ENCODE measurements at places on chromosomes 12 and 14.
A peak's percentile ranks its signal among the peaks of the same experiment; 100 is the strongest.

GRCh38 chr12:84648425-84648824 lies 264.2 kb downstream of the SLC6A15 start:
- DNase-seq = no peak

GRCh38 chr12:113200021-113200797 lies 14.7 kb downstream of the RITA1 start:
- no peak for DNase-seq

DNA sequence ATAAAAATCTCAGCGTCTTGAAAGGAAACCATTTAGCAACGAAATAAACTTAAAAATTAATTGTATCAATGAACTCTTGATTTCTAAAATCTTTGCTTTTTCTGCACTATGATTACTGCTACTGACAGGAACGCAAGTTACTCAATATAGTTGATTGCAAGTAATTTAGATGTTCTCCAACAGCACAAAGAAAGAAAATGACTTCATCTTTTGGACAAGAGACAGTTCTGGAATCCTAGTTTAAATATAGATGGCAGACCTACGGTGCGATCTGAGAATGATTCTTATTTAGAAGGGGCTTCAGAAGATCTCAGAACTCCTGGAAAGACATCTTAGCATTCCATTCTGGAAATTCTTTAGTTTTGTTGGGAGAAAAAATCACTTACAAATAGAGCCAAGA lies 1.4 kb upstream of the SUDS3 start:
- DNase-seq = no peak

DNA sequence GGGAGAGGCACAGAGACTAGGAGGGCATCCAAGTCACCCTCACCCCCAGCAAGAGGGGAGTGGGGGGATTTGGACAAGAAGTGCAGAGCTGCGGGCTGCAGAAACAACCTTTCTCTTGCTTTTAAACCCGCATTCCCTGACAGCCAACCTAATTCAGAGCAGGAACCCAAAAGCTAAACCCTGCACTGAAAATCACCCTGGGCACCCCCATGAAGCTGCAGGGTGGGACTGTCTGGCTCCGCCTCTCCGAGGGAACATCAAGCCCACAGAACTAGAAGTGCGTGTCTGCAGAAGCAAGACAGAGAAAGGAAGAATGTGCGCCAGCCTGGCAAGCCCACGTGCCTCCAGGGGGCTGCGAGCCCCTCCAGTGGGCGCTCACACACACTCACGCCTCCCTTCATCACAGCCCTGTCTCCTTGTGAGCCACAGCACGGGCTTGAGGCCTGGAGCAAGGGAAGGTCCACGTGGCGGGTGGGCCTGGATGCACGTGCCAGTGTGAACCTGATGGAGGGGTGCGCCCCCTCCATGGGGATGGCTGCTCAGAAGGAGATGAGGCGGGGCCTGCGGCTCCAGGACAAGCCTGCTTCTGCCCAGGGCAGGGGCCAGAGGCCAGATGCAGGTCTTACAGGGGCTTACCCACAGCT lies 27.8 kb upstream of the PNMA1 start:
- no peak for DNase-seq

- no peak for DNase-seq
Observed at GRCh38 chr12:94336211-94336925, 123.3 kb downstream of the CEP83 start.

DNA sequence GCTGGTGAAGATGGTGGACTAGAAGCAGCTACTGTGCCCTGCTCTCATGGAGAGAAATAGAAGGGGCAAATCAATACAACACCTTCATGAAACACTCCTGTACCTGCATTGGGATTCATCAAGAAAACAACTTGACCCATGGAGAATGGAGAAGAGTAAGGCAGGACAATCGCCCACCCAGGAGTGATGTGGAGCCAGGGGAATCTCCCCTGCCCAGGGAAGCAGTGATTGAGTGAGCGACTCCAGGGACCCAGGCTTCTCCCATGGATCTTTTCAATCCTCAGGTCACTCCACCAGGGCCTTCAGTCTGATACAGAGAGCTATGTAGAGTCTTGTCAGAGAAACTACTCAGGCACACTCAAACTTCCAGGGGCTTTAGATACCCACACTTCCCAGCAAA lies 161.9 kb upstream of the DYRK2 start:
- DNase-seq = no peak

DNA sequence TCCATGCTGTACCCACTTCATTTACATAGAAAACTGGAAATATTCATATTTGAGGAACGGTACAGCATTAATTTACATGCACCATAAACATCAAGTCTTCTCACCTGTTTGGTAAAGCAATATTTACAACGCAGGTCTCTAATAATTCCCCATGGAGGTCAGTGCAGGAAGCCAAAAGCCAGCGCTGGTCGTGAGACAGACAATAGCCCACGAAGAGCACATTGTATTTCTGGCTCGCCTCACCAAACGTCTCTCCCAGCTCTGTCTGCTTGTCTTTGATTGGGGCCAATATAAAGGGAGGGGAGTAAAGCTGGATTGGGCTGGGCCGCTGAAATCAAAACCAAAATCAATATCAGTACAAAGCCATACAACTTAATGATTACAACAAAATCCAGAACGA lies 302.1 kb downstream of the MED13L start:
- no peak for DNase-seq

- DNase-seq = no peak
Observed at GRCh38 chr12:67069451-67070306, 199.5 kb upstream of the CAND1 start.

DNA sequence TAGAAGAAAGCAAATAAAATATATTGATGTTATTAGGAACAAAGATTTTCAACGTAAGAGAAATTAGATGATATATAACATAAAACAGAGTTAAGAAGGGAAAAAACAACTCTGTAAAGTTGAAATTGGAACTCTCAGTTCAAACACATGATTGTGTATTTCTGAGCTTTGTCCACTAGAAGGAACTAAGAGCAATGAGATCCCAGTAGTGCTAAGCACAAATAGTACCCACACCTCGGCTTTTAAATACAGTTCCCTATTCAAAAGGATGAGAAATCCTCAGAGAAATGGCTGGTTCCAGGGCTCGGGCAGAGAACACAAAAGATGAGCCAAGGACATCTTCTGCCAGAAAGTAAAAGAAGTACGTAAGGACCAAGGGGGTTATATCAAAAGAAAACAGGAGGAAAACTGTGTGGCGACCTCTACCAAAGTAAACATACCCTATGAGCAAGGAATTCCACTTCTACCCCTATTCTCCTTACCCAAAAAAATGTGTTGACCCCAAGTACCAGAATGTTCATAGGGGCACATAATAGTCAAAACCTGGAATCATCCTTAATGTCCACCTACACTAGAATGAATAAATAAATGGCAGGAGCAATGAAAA lies 96.6 kb downstream of the SPTSSA start:
- DNase-seq = no peak

GRCh38 chr12:18101043-18101442 lies 11.1 kb upstream of the RERGL start:
- DNase-seq = no peak

DNA sequence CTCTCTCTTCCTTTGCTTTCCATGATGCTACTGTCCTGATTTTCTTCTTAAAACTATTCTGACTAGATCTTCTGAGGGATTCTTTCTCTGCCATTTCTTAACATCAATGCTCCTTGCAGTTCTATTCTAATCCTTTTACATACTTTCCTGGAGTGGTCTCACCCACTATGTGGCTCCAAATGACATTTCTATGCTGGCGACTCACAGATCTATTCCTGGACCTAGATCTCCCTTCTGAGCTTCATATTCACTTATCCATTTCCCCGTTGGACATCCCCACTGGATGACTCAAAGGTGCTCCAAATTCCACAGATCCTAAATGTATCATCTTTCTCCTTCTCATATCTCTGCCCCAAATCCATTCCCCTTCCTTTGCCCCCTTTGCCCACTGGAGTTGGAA lies 4.1 kb downstream of the TEP1 start:
- DNase-seq = no peak

- no peak for DNase-seq
Observed at GRCh38 chr12:89650239-89650638, 58.4 kb downstream of the ATP2B1 start.

DNA sequence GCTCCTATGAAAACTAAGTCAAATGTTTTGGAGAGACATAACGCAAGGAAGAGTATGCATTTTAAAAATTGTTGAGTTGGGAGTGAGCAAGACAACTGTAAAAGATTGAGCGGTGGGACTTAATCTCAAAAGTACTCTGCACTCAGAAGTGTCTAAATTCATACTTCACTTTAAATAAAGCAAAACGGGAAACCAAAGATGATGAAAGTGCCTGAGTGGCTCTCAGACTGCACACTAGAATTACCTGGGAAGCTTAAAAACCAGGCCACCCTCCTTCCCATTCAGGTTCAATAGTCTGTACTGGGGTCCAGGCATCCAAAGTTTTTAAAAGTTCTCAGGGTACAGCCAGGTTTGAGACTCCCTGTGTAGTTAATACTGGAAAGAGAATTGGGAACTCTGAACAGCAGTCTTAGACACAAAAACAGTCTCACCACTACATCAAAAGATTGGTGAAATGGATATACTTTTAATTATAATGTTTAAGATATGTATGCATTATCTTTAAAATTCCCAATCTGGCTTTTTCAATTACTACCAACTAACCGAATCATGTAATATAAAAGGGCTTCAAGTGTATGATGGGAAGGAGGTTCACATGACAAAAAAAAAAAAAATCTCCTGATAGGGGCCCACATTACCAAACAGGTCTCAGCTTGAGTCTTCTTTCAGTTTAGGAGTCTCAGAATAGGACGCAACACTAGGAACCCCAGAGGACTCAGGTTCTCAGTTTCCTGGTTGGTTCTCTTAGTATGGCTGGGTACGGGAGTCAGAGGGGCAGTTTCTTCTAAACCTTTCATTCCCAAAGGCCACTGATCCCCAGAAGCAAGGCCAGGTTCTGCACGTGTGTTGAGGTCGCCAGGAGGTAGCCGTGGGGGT lies 1.0 kb downstream of the HOMEZ start:
- DNase-seq = no peak

GRCh38 chr12:45205165-45205825 lies 10.6 kb upstream of the ANO6 start:
- no peak for DNase-seq

GRCh38 chr12:17079251-17079909 lies 473.4 kb upstream of the LMO3 start:
- DNase-seq = peak; percentile 30

- DNase-seq = no peak
Observed at GRCh38 chr12:100484183-100484886, 10.7 kb downstream of the NR1H4 start.

- no peak for DNase-seq
Observed at GRCh38 chr12:6854036-6854435, 2.1 kb downstream of the USP5 start.

- no peak for DNase-seq
Observed at GRCh38 chr12:105198961-105199360, 37.0 kb downstream of the APPL2 start.

GRCh38 chr12:104790296-104791125 lies 167.6 kb downstream of the SLC41A2 start:
- DNase-seq = no peak

DNA sequence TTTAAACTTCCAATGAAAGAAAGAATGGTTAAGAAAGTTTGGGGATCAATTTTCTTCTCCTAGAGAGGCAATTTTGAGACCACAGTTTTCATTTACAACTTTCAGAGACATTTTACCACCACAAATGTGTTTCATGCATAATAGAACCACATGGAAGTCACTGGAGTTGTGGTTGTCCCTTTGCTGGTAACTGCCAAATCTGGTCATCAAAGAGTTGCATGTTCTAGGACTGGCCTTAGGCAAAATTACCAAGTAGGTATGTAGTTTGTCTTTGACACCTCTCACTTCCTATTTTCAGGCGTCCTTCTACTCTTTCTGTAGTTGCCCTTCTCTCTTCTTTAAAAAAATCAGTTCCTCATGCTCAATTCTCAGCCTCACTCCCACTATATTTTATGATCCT lies 54.3 kb upstream of the TMX1 start:
- no peak for DNase-seq

GRCh38 chr12:88665071-88665470 lies 84.8 kb upstream of the KITLG start:
- DNase-seq = no peak

DNA sequence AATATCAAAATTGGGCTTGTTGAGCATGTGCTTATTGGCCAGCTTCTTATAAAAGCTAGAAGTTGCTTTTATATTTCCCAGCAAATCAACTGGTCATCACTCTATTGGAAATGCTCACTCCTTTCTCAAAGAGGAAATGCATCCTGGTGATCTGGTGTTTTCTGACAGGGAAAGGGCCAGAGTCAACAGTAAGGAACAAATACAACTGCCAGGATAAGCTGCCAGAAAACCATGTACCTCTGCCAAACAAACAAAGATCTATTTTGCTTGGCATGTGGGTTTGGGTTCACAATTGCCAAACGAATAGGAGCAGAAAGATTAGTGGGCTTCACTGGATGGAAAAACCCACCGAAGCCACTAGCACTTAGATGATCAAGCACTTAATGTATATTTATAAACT lies 126.9 kb upstream of the PDZRN4 start:
- no peak for DNase-seq

DNA sequence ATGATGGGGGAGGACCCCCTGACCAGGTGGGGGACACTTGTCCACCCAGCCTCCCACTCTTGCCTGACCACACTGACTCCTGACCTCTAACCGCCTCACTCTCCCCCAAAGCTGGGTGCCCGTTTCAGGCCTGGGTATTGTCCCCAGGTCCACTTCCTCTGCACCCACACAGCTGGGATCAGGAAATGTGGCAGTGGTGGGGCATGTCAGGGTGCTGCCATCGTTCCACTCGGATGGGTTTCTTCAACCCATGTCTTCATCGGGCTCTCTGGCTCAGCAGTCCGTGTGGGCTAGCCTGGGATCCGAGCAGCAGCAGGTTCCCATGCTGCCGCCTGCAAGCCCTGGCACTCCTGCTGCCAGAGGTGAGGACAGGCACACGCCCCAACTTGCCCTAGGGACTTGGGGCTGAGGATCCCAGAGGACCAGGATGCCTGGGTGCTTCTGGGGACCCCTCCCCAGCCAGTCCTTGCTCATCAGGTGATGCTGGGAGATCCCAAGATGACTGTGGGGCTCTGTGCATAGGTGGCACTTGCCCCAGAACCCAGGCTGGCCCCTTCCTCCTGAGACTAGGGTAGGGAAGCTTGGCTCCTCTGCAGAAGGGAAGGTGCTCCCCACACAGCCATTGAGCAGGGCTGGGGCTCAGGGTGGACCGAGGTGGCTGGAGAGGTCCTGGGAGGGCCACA lies 2.9 kb upstream of the CLBA1 start:
- DNase-seq = no peak

DNA sequence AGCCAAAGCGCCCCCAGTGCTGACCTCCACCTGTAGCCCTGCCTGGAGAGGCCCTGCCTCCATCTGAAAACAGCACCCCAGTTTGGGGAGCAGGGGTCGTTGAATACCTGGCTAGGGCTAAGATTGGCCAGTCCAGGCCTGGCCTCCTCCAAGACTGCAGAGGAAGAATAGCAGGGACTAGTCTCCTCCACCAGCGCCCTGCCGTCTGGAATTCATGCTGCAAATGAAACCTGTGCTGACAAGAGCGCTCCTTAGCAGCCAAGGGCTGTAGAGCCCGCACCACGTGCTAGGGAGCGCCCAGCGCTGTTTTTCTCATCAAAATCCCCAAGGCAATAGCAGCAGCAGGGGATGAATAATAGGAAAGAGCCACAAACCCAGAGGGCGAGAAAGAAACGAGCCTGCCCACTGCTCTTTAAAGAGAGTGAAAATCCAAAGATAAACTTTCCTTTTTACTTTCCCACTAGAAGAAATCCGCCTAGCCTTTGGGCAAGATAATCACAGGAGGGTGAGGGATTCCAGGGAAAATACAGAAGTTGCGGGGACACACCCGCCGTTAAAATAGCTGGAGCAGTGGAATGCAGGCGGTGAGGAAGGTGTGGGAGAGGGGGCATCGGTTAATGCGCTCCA lies 3.3 kb downstream of the COL2A1 start:
- peak; percentile 51 for DNase-seq

- no peak for DNase-seq
Observed at GRCh38 chr14:100494645-100495044, 92.6 kb downstream of the BEGAIN start.

Data from NCI-H748 treated with DMSO at 0.1 percent for 48 hours (cell line).